Fibroblast of skin of right quadriceps (primary cell): ENCODE measurements at places on chromosomes 7 and 10.

DNA sequence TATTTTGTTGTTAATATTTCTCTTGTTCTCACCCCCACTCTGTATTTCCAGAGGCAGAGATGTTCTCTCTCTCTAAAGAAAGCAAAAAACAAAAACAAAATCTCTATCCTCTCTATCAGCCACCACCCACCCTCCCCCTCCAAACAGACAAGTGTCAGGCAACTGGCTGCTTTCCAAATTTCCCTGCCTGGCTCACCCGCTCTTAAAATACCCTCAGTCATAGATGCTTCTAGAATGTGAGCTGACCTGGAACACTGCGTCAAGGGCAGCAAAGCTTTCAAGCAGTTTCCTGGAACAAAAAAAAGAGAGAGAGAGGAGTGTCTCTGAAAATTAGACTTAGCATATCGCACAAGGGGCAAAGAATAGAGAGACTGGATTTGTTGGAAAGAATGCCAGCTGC is 341.0 kb upstream of the ZMIZ1 start:
- DNase-seq, result no peak

DNA sequence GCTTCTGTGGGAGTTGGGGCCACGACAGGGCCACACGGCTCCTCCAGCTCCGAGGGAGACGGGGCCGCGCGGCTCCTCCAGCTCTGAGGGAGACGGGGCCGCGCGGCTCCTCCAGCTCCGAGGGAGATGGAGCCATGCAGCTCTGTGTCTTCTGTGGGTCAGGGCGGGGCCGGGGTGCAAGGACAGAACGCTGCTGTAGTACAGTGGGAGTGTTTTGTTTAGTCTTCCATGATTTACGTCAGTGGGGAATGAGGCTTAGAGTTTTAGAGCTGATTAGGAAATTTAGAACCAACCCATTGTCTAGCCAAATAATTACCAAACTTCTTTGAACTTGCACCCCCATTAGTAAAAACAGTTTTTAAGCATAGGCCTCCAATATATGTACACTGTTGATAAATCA is 32.9 kb upstream of the PRKAR1B start:
- no peak for DNase-seq

DNA sequence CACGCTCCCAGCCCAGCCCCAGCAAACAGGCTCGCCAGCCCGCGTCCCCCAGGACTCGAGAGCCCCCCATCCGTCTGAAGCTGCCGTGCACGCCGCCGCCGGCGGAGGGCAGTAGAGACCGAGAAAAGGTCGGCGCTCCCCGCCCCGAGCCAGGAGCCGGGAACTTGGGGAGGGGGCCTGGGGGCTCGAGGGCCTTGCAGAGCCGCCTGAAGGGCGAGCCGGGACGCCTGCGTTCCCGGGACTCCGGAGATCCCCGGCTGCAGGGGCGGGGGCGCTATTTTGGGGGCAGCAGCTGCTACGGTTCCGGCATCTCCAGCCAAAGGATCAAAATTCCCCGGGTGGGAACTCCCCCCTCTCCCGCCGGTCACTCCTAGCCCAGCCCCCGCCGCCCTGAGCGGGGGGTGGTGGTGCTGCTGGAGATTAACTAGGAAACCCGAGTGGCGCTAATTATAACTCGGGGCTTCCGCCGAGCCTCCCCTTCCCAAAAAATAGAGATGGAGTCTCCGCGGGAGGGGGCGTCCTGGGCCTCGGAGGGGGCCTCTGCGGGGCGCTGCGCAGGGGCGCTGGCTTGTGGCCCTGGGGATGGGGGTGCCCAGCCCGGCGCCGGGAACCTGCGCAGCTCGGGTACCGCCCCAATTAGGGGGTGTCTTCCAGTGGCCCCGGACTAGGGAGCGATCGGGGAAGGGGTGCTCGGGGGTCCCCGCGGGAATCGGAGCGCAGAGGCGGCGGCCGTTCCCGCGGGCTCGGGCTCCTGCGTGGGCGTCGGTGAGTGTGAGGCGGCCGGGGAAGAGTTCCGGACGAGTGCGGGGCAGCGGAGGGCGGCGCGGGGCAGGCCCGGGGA is 608 bp downstream of the ACHE start:
- no peak for DNase-seq

DNA sequence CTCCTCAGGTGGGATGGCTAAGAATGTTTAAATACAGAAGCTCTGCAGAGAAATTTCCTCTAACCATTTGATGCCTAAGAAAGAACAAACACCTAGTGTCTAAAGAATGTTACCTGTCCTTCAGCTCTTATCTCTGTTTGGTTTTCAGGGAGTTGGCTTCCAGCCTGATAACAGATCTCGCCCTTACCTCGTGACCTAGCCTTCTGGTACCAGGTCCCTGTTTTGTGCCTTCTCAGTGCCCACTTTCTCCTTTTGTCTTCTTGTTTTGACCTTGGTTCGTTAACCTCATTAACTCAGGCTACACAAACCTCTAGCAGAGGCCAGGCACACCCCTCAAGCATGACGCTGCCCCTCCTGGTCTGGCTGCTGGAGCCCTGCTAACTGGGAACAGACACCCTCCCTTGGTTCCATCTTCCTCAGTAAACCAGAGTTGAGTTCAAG is 16.1 kb upstream of the RAB11FIP2 start:
- DNase-seq, result no peak

GRCh38 chr10:90968328-90969081 is 47.6 kb upstream of the ANKRD1 start:
- peak; percentile 84 for DNase-seq

DNA sequence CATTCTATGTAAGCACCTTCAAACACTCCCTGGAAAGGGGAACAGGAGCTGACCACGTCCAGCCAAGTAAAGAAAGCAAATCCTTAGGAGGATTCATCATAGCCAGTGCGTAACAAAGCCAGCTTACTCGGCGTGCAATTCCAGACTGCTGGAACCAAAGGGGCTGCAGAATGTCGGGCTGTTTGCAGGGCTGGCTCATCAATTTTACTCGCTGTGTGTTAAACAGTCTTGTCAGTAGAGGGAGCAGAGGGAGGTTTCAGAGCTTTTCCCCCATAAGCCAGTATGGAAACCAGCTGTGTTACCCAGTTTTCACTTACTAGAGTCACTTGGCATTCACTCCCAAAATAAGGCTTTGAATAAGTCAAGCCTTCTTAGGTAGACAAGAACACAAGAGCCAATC is 127.1 kb downstream of the KMT2E start:
- DNase-seq, result peak; percentile 47

DNA sequence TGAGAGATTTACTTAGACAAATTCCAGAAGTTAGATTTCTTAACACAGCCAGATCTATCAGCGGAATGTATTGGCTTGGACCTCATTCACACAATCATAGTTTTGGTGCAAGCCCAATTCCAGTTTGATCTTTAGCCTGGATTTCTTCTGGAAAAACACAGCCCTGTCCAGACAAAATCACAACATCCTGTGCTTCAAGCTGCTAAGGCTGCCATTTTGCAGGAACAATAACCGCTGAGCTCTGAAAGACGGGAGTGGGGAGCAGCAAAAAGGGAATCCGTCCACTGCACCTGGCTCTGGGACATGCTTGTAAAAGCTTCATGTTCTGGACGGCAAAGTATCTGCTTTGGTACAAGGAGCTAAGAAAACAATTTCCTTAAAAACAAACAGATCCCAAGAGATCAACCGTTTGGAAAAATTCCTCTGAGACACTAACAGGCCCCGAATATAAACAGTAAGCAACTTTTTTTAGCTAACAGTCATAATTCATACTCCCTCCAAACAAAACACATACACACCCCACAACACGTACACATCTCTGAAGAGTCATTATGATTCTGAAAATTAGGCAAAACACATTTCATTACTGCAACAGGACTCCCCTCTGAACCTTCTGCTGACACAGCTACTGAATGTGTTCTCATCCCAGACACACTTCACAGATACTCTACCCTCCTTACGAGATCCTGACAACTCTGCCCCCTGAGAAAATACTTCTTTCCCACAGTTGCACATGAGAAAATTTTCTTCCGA is 32.4 kb downstream of the ITIH5 start:
- DNase-seq, result no peak

GRCh38 chr7:30671793-30672465 is 10.3 kb downstream of the CRHR2 start:
- DNase-seq, result peak; percentile 65

GRCh38 chr7:44382459-44383265 is 57.3 kb upstream of the CAMK2B start:
- DNase-seq, result no peak
